ENCODE measurements at places on chromosomes 11 and 22.

GRCh38 chr11:133065847-133066485, 466.3 kb downstream of the OPCML start:
- DNase-seq = no peak

- no peak for DNase-seq
Measured at GRCh38 chr11:115083144-115083806, 404.9 kb downstream of the NXPE2 start.

- DNase-seq = no peak
Measured at GRCh38 chr11:39784873-39785272, 1674.6 kb downstream of the LRRC4C start.

- peak; percentile 95 for DNase-seq
Measured at GRCh38 chr22:27990879-27991278, 71.8 kb upstream of the PITPNB start.

GRCh38 chr11:45028911-45029682, 78.4 kb upstream of the TP53I11 start:
- DNase-seq = peak; percentile 32

- peak; percentile 84 for DNase-seq
Measured at GRCh38 chr11:8794677-8795103, 112.1 kb downstream of the RPL27A start.
